ENCODE measurements at places on chromosomes 11 and 22. TPM values are rescaled to one million over a fixed set of nuclear protein-coding genes. Genes with fewer than 3 reads are reported as not detected.

The C22orf31 gene
- not detected for total RNA-seq

The ACR gene
- 0.16 TPM for total RNA-seq

The CD3G gene
- total RNA-seq: not detected

The PLCB3 gene
- 45.7 TPM for total RNA-seq

The RAG2 gene
- not detected for total RNA-seq

The FREY1 gene
- total RNA-seq: 0.49 TPM

The DRG1 gene
- total RNA-seq: 51.6 TPM

The PAK1 gene
- 0.57 TPM for total RNA-seq

The SEC14L2 gene
- 9.6 TPM for total RNA-seq

The TH gene
- total RNA-seq: not detected

The INTS4 gene
- total RNA-seq: 17.5 TPM

The PIWIL4 gene
- total RNA-seq: 0.32 TPM

The TBRG1 gene
- total RNA-seq: 9.7 TPM

The TIGD3 gene
- 0.13 TPM for total RNA-seq

The ARSA gene
- total RNA-seq: 13.6 TPM

The RABL2B gene
- total RNA-seq: 10.8 TPM

The DSCAML1 gene
- total RNA-seq: not detected

The NXPE2 gene
- total RNA-seq: not detected

The GAS2 gene
- 0.97 TPM for total RNA-seq

The TYR gene
- not detected for total RNA-seq

The OR2AG1 gene
- total RNA-seq: under 0.01 TPM

The PKNOX2 gene
- total RNA-seq: not detected

The OR4C12 gene
- total RNA-seq: not detected

The OR5B21 gene
- not detected for total RNA-seq

The TRPT1 gene
- total RNA-seq: 24.8 TPM

The B3GAT1 gene
- total RNA-seq: not detected

The DAGLA gene
- 7.5 TPM for total RNA-seq

The MS4A7 gene
- total RNA-seq: not detected

The KDM4D gene
- 0.49 TPM for total RNA-seq

The DGCR8 gene
- total RNA-seq: 51.7 TPM

The SCUBE1 gene
- 0.16 TPM for total RNA-seq

The F2 gene
- not detected for total RNA-seq

The MS4A3 gene
- total RNA-seq: not detected

The IRAG1 gene
- total RNA-seq: 0.81 TPM

The RIC3 gene
- total RNA-seq: not detected

The ZNF280B gene
- total RNA-seq: 0.88 TPM

The CADM1 gene
- total RNA-seq: 0.81 TPM

The MCHR1 gene
- total RNA-seq: 0.13 TPM

The MS4A12 gene
- total RNA-seq: not detected

The LRRC10B gene
- not detected for total RNA-seq

The SLC6A5 gene
- total RNA-seq: not detected

The FTH1 gene
- 497 TPM for total RNA-seq

The TECTA gene
- 0.32 TPM for total RNA-seq

Measured in bladder microvascular endothelial cell (primary cell).